ENCODE measurements at places on chromosomes 12 and 14. TPM values are rescaled to one million over a fixed set of nuclear protein-coding genes. Genes with fewer than 3 reads are reported as not detected.

HOXC6 gene
- total RNA-seq, result 4.4 TPM

KRT83 gene
- total RNA-seq, result 7.2 TPM

KRT81 gene
- 4,063 TPM for total RNA-seq

LYZ gene
- total RNA-seq, result 0.45 TPM

Measured in A549 treated with GW870086 at 1 μM for 4 hours (cell line).